ENCODE measurements at places on chromosomes 12 and 14.

DNA sequence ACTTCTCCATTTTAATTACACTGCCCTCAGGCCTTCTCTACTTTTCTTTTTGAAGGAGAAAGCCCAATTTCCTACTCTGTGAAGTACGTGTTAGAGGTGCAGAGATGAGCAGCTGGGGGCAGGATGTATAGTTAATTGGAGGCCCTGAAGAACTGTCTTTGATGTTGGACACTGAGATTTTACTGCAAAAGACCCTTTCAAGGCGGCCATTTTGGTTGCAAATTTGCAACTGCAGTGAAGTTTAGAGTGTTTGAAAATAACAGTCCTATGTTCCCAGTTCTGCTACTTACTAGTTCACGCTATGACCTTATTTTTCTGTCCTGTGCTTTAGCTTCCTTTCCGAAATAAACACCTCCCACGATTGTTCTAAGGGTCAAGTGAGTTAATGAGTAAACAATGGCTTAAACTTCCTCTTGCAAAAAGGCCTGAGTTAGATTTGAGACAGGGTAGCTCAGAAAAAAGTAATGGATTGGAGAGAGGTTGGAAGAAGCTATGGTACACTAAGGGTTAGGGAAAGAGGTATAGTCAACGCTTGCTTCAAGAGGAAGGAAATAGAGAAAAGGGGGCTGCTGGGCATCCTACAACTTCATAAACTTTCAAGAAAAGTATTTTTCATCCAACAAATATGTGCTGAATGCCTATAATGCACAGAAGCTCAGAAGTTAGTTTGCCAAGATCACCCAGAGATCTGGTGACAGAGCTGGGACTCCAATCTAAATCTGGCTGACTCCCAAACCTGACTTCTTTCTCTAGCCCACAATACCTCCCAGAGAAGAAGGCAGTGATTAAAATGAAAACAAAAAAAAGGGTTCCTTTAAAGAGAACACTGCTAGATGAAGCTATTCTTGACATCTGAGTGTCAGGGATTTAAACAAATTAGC, 26.4 kb upstream of the DICER1 start:
- DNase-seq: no peak
- no peak overlapping the region for H3K27ac ChIP-seq
- no peak overlapping the region for H3K4me3 ChIP-seq
- H3K4me1 ChIP-seq: no peaks in the 10 kb centered on the region

GRCh38 chr14:99538733-99539132, 57.5 kb downstream of the CCNK start:
- no peak for DNase-seq
- no peaks in the 10 kb centered on the region for H3K27me3 ChIP-seq
- H3K36me3 ChIP-seq: no peaks in the 10 kb centered on the region
- no peak overlapping the region for H3K4me3 ChIP-seq

DNA sequence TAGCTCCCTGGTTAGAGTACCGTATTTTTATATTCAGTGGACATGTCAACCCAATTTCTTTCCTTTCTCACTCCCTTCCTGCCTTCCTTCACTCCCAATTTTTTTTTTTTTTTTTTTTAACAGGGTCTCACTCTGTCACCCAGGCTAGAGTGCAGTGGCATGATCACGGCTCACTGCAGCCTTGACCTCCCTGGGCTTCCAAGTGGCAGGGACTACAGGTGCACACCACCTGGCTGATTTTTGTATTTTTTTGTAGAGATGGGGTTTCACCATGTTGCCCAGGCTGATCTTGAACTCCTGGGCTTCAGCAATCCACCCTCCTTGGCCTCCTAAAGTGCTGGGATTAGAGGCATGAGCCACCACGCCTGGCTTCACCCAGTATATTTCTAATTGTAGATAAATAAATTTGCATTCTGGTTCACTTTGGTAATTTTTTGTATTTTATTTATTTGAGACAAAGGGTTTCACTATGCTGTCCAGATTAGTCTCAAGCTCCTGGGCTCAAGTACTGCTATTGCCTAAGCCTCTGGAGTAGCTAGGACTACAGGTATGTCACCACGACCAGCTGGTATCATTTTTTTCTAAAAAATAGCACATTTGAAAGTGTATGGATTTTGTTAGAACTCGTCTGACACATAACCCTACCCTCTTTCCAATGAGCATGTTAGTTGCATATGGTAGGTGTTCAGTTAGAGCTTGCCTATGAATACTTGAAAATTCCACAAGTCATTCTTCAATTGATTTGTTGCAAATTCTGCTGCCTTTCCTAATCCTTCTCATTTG, 15.7 kb downstream of the SLC38A2 start:
- no peaks in the 10 kb centered on the region for H3K27me3 ChIP-seq
- H3K36me3 ChIP-seq: peaks cover 33% of the 10 kb centered on the region
- no peak overlapping the region for H3K27ac ChIP-seq
- peaks cover 10% of the 10 kb centered on the region for H3K4me1 ChIP-seq
- no peak overlapping the region for H3K4me3 ChIP-seq

DNA sequence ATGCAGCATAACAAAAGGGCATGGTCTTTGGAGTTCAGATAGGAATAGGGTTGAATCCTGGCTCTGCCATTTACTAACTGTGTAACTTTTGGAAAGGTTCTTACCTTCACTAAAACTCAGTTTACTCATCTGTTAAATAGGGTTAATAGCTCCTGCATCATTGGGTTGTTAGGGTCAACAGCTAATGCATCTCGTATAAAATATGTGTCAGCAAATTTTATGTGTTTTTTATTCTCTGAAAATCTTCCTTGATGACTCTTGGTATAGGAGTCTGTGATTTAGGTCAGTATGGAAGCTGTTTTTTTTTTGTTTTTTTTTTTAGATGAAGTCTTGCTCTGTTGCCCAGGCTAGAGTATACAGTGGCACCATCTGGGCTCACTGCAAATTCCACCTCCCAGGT, 36.1 kb upstream of the SRP54 start:
- peaks cover 23% of the 10 kb centered on the region for H3K36me3 ChIP-seq
- no peak overlapping the region for H3K4me3 ChIP-seq
- H3K27ac ChIP-seq: no peak overlapping the region
- H3K27me3 ChIP-seq: no peaks in the 10 kb centered on the region

- peaks cover 9% of the 10 kb centered on the region for H3K36me3 ChIP-seq
- no peak overlapping the region for H3K4me3 ChIP-seq
- DNase-seq: no peak
- H3K4me1 ChIP-seq: peaks cover 36% of the 10 kb centered on the region
- no peaks in the 10 kb centered on the region for H3K27me3 ChIP-seq
These were observed 9.1 kb downstream of the SH2B3 start for GRCh38 chr12:111414711-111415252.

DNA sequence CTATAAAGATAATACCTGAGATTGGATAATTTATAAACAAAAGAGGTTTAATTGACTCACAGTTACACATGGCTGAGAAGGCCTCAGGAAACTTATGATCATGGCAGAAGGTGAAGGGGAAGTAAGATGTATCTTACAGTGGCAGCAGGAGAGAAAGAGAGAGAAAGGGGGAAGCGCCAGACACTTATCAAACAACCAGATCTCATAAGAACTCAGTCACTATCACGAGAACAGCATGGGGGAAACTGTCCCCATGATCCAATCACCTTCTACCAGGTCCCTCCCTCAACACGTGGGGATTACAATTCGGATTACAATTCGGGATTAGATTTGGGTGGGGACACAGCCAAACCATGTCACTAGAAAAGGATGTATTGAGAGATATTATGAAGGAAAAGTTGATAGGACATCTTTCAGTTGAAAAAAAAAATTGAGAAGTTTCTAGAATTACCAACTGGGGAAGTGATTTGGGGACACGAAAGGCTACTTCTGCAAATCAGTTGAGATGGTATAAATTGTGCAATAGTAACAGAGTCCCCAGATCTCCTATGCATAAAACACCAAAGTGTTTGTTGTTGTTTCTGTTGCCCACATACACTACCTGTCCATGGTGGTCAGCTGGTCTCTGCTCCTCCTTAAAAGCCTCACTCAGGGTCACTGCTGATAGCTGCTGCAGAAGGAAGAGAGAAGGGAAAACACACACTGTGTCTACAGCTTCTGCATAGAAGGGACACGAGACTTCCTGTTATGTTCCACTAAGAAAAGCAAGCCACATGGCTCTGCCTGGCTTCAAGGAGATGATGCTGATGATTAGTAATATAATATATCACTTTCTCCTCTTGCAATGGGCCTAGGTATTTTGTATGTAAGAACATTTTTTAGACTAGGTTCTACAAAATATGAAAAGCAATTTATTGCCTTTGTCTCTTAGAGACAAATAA, 465.5 kb downstream of the PDZRN4 start:
- no peak for DNase-seq
- H3K4me1 ChIP-seq: no peaks in the 10 kb centered on the region
- H3K27ac ChIP-seq: no peak overlapping the region
- no peaks in the 10 kb centered on the region for H3K27me3 ChIP-seq
- H3K4me3 ChIP-seq: no peak overlapping the region

- no peak for DNase-seq
- peaks cover 5% of the 10 kb centered on the region for H3K27me3 ChIP-seq
- no peaks in the 10 kb centered on the region for H3K4me1 ChIP-seq
- no peak overlapping the region for H3K4me3 ChIP-seq
- no peak overlapping the region for H3K27ac ChIP-seq
These were observed 13.1 kb upstream of the CCDC85C start for GRCh38 chr14:99616832-99617800.

GRCh38 chr14:59085207-59085739, 103.2 kb upstream of the DAAM1 start:
- no peaks in the 10 kb centered on the region for H3K27me3 ChIP-seq
- no peak overlapping the region for H3K27ac ChIP-seq
- no peak for DNase-seq
- H3K36me3 ChIP-seq: no peaks in the 10 kb centered on the region
- H3K4me1 ChIP-seq: no peaks in the 10 kb centered on the region

- H3K27ac ChIP-seq: no peak overlapping the region
- no peak overlapping the region for H3K4me3 ChIP-seq
- H3K4me1 ChIP-seq: no peaks in the 10 kb centered on the region
- H3K36me3 ChIP-seq: no peaks in the 10 kb centered on the region
- DNase-seq: no peak
- peaks cover 17% of the 10 kb centered on the region for H3K27me3 ChIP-seq
These were observed 182.5 kb downstream of the VRK1 start for GRCh38 chr14:96979611-96980074.

- H3K27ac ChIP-seq: no peak overlapping the region
- H3K27me3 ChIP-seq: no peaks in the 10 kb centered on the region
- no peak overlapping the region for H3K4me3 ChIP-seq
- no peaks in the 10 kb centered on the region for H3K36me3 ChIP-seq
- no peaks in the 10 kb centered on the region for H3K4me1 ChIP-seq
These were observed 18.8 kb upstream of the KRT78 start for GRCh38 chr12:52867642-52868041.

DNA sequence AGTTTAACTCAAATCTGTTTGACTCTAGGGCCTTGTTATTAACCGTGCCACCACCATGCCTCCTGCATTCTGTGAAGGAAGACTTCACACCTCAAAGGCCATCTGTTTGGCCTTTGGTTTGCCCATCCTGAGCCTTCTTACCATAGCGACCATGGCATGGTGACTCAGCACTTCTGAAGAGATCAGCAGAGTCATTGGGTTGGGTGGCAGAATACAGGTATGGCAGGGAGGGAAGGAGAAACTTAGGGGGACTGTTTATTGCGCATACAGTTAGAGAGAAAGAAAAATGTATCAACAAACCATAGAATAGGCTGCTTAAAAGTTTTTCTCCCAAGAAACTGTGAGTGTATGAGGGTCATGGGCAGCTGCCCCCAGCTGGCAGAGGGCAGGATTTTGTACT, 49.2 kb downstream of the DAD1 start:
- H3K27ac ChIP-seq: peak overlapping the region; percentile 99
- peaks cover 100% of the 10 kb centered on the region for H3K4me1 ChIP-seq
- H3K4me3 ChIP-seq: peak overlapping the region; percentile 90
- DNase-seq: no peak
- H3K36me3 ChIP-seq: peaks cover 93% of the 10 kb centered on the region

DNA sequence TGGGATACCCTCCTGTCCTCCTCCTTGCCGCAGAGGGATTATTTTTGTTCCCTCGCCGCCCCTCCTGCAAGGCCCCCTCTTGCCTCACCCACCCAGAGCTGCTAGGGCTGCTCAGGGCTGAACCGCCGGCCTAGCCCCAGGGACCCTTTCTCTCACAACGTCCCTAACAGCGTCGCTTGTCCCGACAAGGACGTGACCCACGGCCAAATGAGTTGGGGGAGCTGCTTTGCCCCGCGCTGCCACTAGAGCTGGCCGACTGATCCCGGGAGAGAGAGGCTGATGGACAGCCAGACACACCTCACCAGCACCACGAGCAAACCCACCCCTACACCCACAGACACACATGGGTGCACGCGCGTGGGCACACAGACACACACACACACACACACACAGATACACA, 154.6 kb upstream of the ALG10B start:
- DNase-seq: no peak
- H3K27me3 ChIP-seq: no peaks in the 10 kb centered on the region
- no peaks in the 10 kb centered on the region for H3K36me3 ChIP-seq
- H3K4me3 ChIP-seq: no peak overlapping the region
- no peaks in the 10 kb centered on the region for H3K4me1 ChIP-seq
- H3K27ac ChIP-seq: no peak overlapping the region

DNA sequence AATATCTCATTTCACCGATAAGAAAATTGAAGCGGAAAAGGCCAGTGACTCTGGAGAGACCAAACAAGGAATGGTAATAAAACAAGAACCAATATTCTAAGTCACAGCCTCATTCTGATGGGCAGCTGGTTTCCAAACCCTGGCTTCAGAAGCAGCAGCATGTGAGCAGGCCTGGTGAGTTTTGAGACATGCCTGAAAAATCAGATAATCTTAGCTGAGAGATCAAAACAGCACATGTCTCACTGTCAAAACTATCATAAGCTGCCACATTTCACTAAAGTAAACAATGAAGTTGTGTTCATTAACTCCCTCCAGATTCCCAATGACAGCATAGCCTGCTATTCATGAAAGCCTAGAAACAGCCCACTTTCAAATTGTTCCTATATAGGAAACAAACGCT, 36.5 kb downstream of the CIT start:
- no peak overlapping the region for H3K4me3 ChIP-seq
- no peak for DNase-seq

DNA sequence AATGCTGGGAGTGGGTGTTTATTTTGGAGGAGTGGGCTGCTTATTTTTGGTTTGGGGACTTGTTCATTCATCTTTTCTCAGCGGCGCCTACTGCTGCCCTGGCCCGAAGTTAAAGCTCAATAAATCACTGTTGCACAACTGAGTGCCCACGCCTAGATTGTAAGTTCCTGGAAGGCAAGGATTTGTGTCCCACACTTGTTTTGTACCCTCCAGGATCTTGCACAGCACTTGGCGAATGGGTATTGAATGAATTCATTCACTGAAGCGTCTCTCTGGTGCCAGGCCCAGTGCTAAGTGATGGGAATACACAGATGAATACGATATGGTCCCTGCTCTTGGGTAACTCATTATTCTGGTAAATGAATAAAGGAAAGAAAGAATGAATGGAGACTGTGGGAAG, 153.3 kb upstream of the PARP11 start:
- H3K4me3 ChIP-seq: no peak overlapping the region
- no peaks in the 10 kb centered on the region for H3K36me3 ChIP-seq
- H3K4me1 ChIP-seq: peaks cover 22% of the 10 kb centered on the region
- no peak overlapping the region for H3K27ac ChIP-seq

- no peak overlapping the region for H3K27ac ChIP-seq
- H3K27me3 ChIP-seq: no peaks in the 10 kb centered on the region
- no peak for DNase-seq
- H3K4me3 ChIP-seq: no peak overlapping the region
- peaks cover 3% of the 10 kb centered on the region for H3K36me3 ChIP-seq
These were observed 11.7 kb downstream of the TAOK3 start for GRCh38 chr12:118361092-118361404.
